ENCODE measurements at places on chromosomes 7 and 10.
A peak's percentile ranks its signal among the peaks of the same experiment; 100 is the strongest.

DNA sequence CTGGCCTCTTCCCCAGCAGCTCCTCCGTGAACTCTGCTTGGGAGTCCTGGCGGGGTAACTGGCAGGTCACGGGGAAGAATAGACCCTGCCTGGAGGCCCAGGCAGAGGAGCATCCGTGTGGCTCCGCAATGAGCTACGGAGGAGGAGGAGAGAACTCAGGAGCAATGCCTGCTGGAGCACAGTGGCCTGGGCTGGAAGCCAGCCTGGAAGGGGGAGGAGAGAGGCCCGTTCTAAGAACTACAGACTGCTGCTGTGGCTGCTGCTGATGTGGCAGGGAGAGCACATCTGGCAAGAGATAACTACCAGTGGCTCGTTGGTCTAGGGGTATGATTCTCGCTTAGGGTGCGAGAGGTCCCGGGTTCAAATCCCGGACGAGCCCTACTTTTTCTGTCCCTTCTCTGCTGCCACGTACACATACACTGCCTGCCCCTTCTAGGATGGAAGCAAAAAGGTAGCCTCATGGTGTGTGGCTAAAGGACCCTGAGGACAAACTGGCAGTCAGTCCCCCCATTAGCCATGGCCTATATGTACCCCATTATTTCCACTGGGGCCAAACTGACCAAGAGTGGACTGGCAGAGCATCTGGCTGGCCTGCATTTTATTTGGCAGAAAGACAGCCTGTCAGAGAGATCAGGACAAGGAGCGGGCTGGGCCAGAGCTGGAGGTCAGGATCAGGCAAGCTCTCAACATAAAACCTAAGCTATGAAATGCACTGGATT lies 7.7 kb upstream of the OPN1SW start:
- DNase-seq, result peak; percentile 64

DNA sequence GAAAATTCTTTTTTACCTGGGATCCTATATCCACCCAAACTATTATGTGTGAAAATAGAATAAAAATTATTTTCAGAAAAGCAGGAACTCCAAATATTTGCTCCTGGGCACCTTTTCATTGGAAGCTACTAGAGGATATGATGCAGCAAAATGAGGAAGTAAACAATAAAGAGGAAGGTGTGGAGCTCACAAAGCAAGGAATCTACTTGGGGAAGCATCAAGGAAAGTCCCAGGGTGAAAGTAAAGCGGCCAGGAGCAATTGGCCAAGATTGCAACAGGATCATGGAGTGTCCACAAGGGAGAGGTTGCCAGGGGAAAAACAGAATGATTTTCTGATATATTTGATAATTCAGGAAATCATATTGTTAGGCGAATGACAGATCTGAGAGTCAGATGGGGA lies 80.8 kb downstream of the CARD11 start:
- no peak for DNase-seq

DNA sequence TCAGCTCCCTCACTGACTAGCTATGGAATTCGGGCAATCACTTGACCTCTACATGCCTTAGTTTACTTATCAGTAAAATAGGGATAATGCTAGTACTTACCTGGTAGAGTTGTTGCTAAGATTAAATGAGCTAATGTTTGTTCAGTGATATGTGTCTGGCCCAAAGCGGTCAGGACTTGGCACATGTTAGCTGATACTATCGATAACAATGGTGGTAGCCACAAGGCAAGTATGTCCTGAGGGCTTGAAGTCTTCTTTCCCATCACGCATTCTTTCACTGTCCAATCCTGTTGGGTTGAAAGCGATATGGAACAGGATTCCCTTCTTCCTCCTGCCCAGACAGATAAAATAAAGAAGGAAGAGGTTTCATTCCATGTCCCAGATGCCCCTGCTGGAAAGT lies 25.5 kb upstream of the MXI1 start:
- DNase-seq, result no peak

GRCh38 chr10:88271761-88272543 lies 311.2 kb downstream of the RNLS start:
- peak; percentile 27 for DNase-seq

DNA sequence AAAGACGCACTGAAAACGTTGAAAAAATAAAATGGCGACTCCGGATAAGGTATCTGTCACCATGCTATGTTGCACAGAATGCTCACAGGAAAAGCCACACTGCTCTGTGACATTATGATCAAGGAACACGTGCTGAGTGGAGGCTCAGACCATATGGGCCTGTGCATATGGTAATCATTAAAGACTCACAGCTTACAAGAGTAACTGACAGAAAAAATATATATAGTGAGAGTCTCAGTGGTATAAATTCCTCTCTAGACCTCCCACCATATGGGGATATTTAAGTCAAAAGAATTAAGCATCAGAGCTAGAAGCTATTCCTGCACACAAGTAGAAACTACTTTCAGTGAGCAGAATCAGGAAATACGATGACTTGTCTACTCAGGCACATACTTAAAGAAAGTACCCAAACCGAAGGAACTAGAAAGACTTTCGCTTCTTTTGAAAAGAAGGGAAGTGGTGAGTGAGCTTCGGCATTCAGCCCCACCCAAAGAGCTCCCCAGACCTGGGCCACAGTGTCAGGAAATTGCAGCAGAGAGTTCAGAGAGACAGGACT lies 65.1 kb upstream of the MPP7 start:
- peak; percentile 57 for DNase-seq

GRCh38 chr7:14836006-14836405 lies 66.5 kb downstream of the DGKB start:
- peak; percentile 24 for DNase-seq
